Amniotic stem cell (primary cell): ENCODE measurements at places on chromosomes 6 and 20.

- no peak for DNase-seq
Measured at GRCh38 chr20:63778857-63779256, 39.3 kb downstream of the SLC2A4RG start.

DNA sequence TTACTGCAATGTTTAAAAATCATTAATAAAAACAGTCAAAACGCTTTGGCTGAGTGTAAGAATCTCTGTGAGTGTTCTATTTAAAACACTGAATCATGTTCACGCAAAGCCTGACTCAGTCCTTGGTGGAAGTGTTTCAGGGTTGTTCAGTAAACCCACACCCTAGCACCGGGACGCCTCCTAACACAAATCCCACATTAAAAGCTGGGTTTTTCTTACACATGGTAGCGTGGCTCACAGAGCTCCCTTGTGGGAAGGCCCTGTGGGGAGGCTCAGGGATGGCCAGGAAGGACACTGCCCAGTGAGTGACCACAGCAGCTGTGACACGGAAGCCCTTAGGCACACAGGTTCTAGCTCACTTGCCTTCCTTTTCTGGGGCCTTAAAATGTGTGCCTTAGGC, 80.2 kb downstream of the GMPR start:
- peak; percentile 55 for DNase-seq

GRCh38 chr6:16654701-16655100, 106.6 kb downstream of the ATXN1 start:
- DNase-seq, result no peak

DNA sequence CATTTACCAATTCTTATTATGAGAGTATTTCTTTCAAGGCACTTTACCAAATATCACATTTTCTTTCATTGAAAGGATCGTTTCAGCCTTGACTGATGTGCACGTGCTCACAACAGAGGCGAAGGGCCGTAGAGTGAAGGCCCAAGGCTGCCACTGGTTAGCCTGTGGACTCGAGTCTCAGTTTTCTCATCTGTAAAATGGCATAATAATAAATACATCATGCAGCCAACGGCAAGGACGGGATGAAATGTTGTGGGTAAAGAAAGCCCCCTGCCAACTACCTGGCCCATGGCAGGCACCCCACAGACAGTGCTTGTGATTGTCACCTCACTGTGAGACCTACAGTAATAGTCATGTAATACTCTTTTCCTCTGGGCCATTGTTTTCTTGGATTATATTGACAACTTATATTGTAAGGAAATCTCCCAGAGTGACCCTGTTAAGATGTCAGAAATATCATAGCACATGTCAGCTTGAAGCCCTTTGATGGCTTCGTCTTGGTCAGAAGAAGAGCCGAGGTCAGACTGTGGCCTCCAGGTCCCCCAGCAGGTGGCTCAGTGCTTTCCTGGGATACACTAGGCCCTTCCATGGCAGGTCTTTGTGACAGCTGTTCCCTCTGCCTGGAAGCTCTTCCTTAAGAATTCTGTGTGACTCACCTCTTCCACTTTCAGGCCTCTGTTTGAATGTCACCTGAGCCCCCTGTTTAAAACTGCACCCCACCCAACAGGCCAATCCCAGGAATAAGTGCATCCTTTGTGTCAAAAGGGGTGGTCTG, 36.3 kb downstream of the FAM50B start:
- DNase-seq, result no peak

DNA sequence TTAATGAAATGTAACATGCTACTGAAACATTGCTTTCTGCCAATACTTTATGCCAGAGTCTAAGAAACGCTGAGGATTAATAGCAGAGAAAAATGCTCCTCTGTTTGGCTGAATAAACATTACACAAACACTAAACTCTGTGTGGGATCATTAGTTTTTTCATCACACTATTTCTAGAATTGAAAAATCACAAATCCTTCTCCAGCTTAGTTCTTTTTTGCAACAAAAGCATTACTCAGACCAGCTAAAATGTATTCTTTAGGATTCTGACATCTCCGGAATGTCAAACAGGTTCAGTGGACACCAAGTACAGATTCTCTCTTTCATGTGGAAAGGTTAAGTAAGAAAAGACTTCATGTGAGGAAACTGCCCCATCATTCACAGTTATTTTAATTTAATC, 226.9 kb downstream of the SIM1 start:
- no peak for DNase-seq

- no peak for DNase-seq
Measured at GRCh38 chr20:48288930-48289507, 503.7 kb upstream of the SULF2 start.
